ENCODE measurements at places on chromosomes 2 and 18.

- no peak for DNase-seq
Measured at GRCh38 chr2:96798733-96799622, 17.1 kb upstream of the CNNM3 start.

- DNase-seq: no peak
Measured at GRCh38 chr2:99636144-99637034, 146.6 kb upstream of the REV1 start.

- no peak for DNase-seq
Measured at GRCh38 chr2:158774681-158775080, 20.4 kb upstream of the DAPL1 start.

DNA sequence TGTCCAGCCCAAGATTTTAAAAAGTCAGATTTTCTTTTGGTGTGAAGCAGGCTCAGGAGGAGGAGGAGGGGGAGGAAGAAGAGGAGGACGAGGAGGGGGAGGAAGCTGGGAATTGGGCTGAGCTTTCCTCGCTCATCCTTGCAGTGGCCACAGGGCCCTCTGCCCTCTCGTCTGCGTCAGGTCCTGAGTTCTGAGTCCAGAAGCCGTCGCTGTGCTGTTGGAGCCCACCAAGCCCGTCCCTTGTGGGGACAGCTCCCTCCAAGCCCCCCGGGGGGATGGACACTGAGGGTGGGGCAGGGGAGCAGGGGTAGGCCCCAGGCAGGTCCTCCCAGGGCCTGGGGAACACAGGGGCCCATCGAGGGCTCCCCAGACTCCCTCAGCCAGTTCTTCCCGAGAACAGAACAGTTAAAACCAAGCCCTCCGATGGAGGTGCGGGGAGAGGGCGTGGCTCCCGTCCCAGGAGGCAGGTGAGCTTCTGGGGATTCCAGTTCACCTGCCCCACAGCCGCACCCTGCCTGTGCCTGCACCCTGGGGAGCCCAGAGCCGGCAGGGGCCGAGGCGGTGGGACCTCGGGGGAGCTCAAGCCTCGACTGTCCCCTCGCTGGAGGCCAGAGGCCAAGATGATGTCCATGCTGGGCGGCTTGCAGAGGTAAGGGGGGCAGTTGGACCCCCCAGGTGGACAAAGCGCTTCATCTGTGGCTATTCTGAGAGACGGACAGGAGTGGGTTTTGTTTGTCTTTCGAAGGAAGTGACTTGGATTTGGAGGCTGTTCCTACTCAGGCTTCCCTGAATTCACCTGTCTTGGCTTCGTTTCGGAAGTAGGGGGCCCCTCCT lies at the start of gene GAL3ST2:
GAL3ST2 (plus strand) TSS at position 487 of the 834 bp plus-strand sequence; CDS start at position 621, 134 bp downstream.
- DNase-seq: no peak

GRCh38 chr18:70506511-70506910 lies 217.7 kb downstream of the SOCS6 start:
- DNase-seq: no peak

- DNase-seq: no peak
Measured at GRCh38 chr2:187842315-187842714, 288.1 kb upstream of the TFPI start.

GRCh38 chr18:50986360-50987087 lies 18.7 kb downstream of the ELAC1 start:
- no peak for DNase-seq

DNA sequence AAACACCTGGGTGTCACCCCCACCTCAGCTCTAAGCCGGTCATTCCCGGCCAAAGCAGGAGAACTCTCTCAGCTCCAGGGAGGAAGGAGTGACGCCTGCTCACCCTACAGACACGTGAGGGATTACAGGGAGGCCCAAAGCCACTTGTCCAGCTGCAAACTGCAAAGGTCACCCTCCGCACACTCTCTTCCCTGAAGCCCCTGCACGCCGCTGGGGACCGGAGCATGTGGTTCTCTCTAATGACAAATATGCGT lies 108.0 kb upstream of the ID2 start:
- DNase-seq: no peak

DNA sequence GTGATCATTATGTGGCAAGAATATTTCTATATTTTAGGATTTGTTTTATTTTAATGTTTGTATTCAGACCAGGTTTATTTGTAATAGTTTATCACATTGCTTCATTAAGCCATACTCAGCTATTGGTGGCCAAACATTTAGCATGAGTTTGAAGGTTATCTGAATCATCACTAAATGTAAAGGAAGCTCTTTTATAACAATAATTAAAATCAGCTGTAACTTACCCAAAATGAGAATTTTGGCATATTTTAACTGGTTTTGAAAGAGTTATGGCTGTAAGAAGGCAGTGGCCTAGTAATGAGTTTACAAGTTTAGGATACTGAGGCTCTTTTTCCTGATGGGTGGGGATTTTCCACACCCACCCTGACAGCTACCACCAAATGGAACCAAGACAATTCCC lies 177.8 kb downstream of the EN1 start:
- no peak for DNase-seq

DNA sequence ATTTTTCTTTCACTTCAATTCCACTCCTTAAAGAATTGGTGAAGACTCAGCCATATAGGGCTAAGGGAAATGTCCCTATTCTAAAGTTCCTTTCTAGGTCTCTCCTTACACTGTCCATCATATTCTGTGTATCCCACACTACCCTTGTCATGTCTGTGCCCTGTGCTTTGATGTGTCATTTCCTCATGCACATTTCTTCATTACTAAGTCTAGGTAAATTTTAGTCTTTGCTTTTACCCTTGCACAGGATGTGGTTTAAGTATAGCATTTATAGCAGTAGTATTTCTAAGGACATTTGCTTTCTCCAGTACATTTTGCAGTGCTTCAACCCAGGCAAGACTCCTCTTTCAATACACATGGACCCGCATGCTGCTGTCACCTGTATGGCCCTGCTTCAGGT lies 221.5 kb upstream of the ACVR2A start:
- DNase-seq: no peak

GRCh38 chr2:137968477-137969417 lies 4.5 kb downstream of the HNMT start:
- DNase-seq: no peak

- DNase-seq: no peak
Measured at GRCh38 chr18:28707006-28707405, 530.1 kb upstream of the CDH2 start.

GRCh38 chr2:37232131-37232933 lies 874 bp downstream of the NDUFAF7 start:
- DNase-seq: no peak

DNA sequence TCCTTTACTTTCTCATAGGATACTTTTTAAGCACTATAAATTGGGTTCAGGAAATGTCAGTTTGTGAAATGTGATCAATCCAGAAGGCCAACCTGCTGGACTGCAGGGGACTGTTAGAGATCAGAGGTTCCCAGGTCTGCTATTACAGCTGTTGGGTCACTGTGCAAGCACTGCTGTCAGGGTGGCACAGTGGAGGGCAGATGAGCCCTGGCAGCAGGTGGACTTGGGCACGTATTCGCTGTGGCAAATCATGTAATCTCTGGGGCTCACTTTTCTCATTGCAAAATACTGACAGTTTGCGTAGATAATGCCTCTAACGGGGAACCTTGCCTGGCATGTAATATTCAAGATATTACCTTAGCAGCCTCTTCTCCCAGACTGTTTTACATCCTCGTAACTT lies 18.1 kb downstream of the RAB31 start:
- no peak for DNase-seq

GRCh38 chr2:182436252-182436651 lies 9.4 kb upstream of the PDE1A start:
- DNase-seq: no peak

- no peak for DNase-seq
Measured at GRCh38 chr2:85179541-85179940, 46.3 kb downstream of the TCF7L1 start.

GRCh38 chr2:147450661-147451510 lies 393.9 kb upstream of the ACVR2A start:
- DNase-seq: no peak

DNA sequence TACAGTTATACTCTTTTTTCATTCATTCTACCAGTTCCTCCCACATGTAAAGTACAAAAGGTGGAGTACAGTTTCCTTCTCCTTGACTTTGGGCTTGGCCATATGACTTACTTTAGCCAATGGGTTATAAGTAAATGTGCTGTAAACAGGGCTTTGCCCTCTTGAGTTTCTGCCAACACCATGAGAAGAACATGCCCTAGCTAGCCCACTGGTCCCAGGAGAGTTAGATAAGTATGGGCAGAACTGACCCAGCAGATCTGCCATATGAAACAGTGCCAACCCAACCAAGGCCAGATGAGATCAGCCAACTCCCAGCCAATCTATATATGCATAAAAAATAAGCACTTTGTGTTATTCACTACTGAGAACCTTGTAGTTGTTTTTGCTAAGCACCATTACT lies 25.5 kb downstream of the ZC3H8 start:
- DNase-seq: no peak

- no peak for DNase-seq
Measured at GRCh38 chr2:163200741-163201140, 362.2 kb upstream of the KCNH7 start.

DNA sequence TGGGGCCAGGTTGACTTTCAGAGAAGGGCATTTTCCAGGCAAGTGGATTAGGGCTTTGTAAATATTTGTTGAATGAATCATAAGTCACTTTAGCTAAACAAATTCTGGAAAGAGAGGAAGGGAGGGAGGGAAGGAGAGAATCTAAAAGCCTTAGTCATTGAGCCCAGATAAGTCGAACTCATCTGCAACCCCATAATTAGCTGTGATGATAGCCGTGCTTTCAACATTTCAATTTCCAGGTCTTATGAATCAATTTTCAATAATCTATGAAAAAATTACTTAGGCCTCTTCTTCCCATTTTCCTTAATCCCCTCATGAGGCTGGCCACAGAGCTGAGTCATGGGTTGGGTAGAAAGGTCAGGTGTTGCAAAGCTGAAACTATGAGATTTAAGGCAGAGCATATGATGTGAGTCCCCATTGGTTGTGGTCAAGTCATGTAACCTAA lies 111.9 kb upstream of the MAPRE2 start:
- DNase-seq: no peak

GRCh38 chr18:50080932-50081560 lies 113.9 kb downstream of the MYO5B start:
- DNase-seq: no peak

- DNase-seq: peak; percentile 28
Measured at GRCh38 chr18:26383454-26384270, 157.4 kb downstream of the TAF4B start.

GRCh38 chr2:181742922-181743722 lies 62.8 kb upstream of the NEUROD1 start:
- DNase-seq: peak; percentile 6

GRCh38 chr2:33335516-33335915 lies 140.9 kb upstream of the RASGRP3 start:
- DNase-seq: no peak

DNA sequence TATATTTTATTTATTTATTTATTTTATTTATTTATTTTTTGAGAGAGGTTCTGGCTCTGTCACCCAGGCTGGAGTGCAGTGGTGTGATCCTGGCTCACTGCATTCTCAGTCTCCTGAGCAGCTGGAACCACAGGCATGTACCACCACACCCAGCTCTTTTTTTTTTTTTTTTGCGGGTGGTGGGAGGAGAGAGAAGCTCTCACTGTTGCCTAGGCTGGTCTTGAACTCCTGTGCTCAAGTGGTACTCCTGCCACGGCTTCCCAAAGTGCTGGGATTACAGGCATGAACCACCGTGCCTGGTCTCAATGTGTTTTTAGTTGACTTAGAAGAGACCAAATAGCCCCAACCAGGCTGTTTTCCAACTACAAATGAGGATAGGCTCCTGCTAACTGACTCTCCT lies 80.7 kb downstream of the PDCL3 start:
- DNase-seq: no peak

- no peak for DNase-seq
Measured at GRCh38 chr2:217946051-217946450, 56.7 kb downstream of the TNS1 start.

- DNase-seq: no peak
Measured at GRCh38 chr18:58347135-58347534, 281.8 kb downstream of the ALPK2 start.

DNA sequence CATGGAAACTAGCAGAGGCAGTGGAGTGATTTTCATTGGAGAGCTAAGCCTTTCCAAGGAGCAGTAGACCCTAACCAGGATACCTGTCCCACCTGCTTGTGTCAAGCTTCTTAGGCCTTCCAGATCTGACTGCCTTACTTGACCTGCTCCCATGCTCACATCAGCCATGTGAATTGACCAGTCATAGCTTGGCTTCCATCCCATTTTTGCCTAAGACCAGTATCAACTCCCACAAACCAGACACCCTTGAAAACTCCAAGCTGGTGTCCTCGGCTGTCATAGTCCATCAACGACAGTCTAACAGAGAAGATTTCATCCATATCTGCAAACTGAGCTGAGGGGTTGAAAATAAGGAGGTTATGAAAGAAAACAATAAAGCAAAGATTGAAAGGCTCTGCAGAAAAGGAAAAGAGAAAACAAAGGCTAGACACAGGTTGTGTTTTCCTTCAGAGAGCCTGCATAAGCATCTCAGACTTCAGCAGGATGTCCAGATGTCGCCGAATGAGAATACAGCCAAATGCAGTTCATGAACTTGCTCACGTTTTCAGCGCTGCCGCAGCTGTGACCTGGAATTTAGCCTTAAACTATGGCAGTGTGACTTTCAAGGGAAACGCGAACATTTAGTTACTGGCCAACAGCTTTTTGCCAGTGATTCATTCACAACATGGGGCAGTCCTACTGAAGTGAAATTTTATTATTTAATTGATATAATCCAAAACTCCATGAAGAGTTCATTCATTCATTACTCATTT lies 868.1 kb upstream of the ID2 start:
- no peak for DNase-seq

GRCh38 chr2:20494241-20494640 lies 47.4 kb downstream of the RHOB start:
- no peak for DNase-seq

DNA sequence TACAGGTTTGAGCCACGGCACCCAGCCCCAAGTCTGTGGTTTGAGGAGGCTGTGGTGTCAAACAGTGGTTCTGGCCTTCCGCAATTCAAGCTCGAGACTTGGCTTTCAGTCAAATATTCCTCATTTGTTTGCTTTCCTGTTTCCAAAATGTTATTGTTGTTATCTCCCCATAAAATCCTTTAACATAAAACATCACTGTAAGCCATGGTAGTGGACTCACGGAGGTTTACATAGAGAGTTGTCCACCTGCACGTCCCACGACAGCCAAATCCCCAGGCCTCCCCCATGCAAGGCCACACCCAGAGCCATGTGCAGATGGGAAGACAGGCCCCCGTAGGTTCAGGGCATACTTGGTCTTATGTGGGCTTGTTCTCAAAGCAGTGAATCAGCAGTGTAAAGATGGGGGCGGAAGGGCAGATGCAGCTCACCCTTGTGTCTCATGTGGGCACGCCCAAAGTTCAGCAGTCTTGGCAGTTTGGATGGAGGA lies 18.9 kb upstream of the ST3GAL5 start:
- DNase-seq: no peak

- no peak for DNase-seq
Measured at GRCh38 chr2:120436885-120437603, 91.1 kb downstream of the INHBB start.

DNA sequence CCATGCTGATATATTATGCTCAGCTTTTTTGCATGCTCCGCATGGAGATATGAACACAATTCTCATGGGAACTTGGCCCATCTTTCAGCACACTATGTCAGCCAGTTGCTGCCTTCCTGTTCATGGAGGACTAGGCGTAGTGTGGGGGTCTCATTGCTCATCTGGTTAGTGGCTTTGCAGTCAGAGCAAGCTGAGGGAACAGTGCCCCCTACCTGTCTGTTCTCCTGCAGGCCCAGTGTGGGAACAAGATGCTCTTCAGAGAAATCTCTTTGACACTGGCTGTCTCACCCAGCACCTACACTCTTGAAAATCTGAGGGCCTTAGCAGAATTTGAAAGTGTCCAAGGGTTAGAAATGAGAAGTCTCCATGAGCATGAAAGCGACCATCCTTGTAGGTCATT lies 47.1 kb downstream of the SPTBN1 start:
- peak; percentile 42 for DNase-seq

All from CD4-positive, alpha-beta T cell (primary cell).